ENCODE measurements at places on chromosomes 1 and 21.
A peak's percentile ranks its signal among the peaks of the same experiment; 100 is the strongest.

GRCh38 chr1:40662151-40662550 lies 3.3 kb downstream of the RIMS3 start:
- no peak for DNase-seq

- no peak for DNase-seq
These were observed 142.2 kb upstream of the KRTAP19-8 start for GRCh38 chr21:31180256-31181081.

DNA sequence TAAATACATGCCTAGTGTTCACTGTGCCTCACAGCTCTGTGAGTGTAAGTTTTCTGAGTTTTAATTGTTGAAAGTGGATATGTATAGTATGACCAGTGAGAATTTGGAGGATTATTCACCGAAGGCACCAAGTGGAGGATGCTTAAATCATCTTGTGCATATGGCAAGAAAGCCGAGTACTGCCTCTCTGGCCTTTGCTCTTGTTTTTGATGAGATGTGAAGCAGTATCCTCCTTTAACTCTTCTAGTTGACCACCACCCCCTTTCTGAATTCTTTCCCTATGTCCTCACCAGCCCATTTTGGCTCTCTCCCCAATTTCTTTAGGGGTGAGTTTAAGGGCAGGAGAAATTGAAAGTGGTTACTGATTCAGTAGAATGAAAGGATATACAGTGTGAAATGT lies 130.4 kb downstream of the SYT2 start:
- DNase-seq, result no peak

DNA sequence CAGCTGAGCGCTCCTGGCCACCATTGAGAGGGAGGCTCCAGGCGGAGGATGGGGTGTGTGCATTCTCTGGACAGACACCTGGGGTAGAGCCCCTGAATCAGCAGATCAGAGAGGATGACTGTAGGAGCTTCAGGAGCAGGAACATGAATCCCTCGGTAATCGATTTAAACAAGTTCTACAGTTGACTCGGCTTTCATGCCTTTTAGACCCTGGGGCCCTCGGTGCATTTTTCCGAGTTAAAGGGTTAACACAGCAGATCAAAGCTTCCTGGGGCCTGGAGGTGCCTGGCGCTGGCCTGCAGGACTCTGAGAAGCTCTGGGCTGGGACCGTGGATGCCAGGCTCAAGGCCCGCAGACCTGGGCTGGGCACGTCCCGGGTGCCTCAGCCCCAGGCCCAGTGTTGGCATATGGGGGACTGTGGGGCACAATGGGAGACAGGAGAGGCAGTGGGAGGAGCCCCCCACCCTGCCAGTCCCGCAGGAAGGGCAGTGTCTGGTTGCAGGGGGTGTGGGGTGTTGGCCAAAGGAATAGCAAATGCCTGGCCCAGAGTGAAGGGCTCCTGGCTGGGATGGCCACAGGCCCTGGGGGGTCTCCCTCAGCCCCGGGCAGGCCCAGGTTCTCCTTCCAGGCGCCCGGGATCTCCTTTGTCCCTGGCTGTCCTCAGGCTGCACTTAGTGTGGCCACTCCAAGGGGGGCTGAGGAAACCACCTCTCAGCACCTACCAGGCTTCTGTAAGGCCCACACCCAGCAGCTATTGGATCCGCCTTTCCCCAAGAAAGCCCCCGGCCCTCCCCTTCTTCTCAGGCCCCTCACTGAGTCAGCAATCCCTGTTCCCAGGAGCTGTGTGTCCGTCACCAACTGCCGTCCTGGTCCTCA lies 40.1 kb downstream of the SLX9 start:
- no peak for DNase-seq

DNA sequence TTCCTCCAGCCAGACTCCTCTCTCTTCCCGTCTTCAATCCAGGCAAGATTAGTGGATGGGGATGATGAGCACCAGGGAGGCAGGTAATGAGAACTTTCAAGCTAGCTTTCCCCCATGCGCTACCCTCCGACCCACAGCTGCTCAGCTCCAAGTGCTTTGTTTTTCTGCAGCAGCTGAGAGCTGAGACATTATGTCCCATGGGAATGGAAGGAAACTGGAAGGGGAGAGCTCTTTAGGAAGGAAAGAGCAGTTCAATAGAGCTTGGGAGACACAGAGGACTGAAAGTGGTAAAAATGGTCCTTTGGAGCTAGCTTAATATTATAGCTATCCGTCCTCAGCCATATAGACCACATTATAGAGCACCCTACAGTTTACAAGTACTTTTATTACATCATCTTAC lies 39.8 kb downstream of the RAB3B start:
- DNase-seq, result no peak

DNA sequence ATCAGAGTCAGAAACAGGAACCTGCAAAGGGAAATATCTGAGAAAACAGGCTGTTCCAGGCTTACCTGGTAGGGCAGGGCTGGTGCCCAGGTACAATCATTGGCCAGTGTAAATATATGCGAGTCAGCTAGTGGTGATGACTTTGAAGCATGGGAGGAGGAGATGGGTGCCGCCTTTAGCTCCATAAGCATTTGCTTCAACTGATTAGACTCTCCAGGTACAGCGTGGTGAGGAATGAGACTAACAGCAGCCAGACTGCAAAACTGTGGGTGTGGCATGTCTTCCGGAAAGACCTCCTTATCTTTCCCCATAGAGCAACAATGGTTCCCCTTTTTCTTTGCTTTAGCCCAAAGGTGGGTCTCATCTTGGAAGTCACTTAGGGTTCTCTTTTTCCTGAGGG lies 137.2 kb downstream of the LRIG2 start:
- no peak for DNase-seq

GRCh38 chr1:39258146-39258924 lies 53.8 kb downstream of the MACF1 start:
- peak; percentile 72 for DNase-seq

DNA sequence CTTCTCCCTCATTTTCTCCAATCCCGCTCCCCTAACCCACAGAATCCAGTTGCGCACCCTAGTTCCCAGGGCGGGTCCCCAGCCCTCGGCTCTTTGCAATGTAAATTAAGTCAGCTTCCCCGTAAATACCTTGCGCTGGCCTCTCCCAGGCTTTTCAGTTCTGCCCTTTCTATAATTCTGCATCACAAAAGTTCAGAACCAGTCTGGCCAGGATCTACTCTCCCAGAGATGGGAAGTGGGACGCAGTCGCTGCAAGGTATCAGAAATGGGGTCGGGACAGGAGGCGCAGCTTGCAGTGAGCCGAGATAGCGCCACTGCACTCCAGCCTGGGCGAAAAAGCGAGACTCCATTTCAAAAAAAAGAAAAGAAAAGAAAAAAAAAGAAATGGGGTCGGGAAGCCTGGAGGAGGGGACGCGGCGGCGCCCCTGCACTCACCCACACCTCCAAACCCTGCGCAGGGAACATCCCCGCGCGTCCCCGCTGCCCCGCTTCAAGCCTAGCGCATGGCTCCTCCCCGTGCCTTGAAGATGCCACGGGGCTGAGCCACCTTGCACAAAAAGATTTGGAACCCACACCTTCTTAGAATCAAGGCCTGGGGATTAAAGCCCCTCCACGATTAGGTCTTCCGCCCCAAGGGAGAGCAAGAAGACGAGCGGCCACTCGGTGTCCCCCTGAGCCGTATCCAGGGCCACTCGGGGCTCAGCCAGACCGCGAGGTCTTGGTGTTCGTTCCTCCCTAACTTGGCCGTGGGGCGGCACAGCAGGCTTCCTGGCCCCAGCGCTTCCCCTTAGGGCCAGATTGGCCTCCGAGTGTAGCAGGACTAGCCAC lies 27.2 kb upstream of the ITLN2 start:
- DNase-seq, result peak; percentile 29

DNA sequence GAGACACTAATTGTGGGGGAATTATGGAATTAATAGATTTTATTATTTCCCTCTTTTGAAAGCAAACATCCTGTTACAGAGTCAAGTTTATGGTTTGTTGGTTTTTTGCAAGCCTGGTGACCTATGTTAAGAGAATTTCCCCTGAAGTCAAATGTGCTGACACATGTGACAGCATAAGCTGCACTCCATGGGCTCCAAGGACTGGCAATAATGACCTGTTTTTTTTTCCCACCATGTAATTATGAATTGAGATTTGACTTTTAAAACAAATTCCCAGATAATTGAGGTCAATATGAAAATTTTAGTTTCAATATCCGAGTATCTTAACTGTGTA lies 242.5 kb upstream of the SGIP1 start:
- DNase-seq, result no peak

DNA sequence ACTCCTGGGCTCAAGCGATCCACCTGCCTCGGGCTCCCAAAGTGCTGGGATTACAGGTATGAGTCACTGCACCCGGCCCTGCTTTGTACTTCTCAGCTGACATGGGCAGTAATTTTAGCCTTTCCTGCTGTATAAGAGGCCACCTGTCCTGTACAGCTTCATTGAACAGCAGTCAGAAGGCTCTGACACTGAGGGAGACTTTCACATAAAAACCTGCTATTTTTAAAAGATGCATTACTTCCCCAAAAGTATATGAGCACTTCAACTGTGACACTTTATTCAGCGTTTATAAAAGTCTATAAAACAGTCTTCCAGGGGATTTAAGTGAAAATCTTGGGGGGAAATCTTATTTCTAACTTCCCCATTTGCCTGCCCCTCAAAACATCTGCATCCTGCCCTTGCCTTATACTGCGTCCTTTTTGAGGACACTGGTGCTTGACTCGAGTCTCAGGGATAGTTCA lies 17.6 kb downstream of the RNU5D-1 start:
- DNase-seq, result no peak

- DNase-seq, result no peak
These were observed 555.4 kb upstream of the NEGR1 start for GRCh38 chr1:72837781-72838180.

DNA sequence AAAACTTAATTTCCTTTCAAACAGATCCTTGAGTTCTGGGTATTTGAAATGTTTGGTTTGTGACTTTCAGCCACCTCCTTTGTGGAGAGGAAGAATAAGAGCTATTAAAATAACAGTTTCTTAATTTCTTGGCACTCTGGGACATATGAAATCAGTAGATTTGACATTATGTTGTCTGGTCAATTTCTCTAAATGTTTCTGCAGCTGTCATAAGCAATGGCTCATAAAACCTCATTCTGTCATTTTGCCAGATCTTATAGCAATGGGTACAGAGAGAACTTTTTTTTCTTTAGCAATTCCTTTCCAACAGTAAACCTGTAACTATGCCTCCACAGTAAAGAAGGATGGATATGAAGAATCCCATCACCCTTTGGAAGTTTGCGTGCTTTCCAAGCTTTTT lies 52.6 kb downstream of the LAMC1 start:
- DNase-seq, result no peak

GRCh38 chr21:46011267-46011967 lies 29.8 kb downstream of the COL6A1 start:
- DNase-seq, result no peak

- peak; percentile 80 for DNase-seq
These were observed at the start of gene LRRC8D for GRCh38 chr1:89820422-89821321. TSS of gene LRRC8D (plus strand) at chr1:89821032. CDS start at chr1:89933069, 112,037 bp downstream.

DNA sequence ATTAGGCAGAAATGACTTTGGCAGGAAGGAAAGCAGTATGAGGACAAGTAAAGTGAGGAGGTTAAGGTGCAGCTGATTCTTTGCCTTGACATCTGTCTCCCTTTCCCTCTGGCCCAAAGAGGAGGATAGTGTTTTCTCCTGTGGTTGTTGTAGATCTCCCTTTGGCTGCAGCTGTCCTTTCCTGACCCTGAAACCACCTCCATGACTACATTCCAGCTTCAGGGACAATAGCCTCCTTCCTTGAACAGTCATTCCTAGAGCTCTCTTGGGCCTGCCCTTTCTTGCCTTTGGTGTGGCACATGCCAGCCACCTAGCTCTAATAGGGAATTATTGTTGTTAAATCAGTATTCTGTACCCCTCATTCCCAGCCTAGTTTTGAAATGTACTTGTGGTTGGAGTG lies 6.2 kb downstream of the ZMYM1 start:
- no peak for DNase-seq

GRCh38 chr1:87902830-87903229 lies 574.1 kb downstream of the LMO4 start:
- DNase-seq, result no peak

DNA sequence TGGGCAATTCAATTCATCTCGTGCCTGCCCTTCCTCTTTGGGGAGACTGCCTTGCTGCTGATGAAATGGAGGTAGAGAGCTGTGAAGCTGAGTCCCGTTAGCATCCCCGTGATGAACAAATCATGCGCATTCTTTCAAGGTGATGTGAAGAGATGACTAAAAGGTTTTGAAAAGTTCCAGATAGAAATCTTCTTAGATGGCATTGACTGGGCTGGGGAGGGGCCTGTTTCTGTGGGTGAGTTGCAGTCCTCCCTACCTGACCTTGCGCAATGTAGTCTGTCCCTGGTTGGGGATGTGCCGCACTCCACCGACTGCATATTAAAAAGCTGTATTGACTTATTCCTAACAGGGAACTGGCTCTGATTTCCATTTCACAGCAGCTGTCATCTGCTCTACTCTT lies 49.6 kb downstream of the ST6GALNAC3 start:
- no peak for DNase-seq

- DNase-seq, result no peak
These were observed 7.1 kb downstream of the RIIAD1 start for GRCh38 chr1:151728151-151729054.

DNA sequence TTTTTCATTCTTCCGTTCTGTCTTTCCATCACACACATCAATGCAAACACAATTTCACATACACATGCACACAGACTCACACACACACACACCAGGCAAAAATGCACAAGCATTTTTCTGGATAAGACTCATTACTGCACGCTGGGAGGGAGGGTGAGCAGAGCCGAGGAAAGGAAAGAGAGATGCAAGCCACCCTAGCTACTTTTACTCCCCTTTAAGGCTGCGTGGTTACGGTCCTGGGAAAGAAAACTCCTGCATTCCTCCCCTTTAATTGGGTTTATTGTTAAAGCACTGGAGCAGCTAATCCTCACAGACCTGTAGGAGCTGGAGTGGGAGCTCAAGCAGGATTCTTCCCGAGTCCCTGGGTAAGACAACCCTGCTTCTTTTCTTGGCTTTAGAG lies at the start of gene CAMK1G:
TSS of gene CAMK1G (plus strand) at position 307 of the 400 bp plus-strand sequence. CDS start 11,270 bp downstream, outside the sequence.
- no peak for DNase-seq

DNA sequence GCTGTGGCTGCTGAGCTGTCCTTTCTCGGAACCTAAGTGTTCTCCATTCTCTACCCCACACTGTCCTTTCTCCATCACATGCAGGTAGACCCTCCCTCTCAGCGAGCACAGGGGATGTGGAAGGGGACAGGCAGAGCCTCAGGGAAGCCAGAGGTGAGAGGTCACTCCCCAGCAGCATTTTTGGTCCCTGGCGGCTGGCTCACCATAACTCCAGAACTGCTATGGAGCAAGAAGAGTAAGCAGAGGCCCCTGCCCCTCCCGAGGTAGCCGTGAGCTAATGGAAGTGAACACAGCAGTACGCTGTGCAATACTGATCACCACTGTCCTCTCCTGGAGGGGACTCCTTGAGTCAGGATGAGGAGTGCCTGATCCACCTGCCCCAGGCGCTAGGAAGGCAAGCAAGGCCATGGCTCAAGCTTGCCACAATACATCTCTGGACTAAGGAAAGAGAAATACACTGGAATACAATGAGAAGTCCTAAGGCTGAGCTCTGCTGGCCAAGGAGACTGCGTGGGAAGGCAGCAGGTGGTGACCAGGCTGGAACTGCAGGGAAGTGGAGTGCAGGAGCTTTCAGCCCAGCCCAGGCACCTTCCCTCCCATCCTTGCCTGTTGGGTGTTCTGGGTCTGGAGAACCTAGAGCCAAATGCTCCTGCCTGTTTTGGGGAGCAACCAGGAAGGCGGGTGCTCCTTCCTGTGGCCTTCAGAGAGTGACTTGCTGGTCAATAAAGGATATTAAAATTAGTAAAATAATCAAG lies 96.2 kb downstream of the LAMC2 start:
- no peak for DNase-seq

- DNase-seq, result peak; percentile 10
These were observed 4.9 kb upstream of the DMRTA2 start for GRCh38 chr1:50427818-50428779.
